ENCODE measurements at places on chromosomes 2 and 18.

GRCh38 chr18:50231621-50232020, 34.7 kb downstream of the CFAP53 start:
- DNase-seq = no peak

DNA sequence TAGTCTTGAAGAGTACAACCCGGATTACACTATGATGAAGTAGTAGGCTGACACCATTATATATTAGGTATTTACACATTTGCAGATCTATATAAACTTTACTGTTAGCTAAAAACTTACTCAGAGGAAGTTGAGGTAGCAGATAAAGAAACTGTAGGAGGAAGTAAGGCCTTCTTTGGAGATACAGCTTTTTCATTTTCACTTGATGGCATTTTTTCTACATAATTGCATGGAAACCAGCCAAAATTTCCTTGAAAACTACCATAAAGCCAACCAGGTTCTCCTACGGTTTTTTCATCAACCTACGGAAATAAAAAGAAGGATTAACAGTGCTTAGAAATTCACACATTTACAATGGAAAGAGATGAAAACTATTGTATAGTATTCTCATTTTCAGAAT, 86.6 kb downstream of the FAM228A start:
- DNase-seq = no peak

DNA sequence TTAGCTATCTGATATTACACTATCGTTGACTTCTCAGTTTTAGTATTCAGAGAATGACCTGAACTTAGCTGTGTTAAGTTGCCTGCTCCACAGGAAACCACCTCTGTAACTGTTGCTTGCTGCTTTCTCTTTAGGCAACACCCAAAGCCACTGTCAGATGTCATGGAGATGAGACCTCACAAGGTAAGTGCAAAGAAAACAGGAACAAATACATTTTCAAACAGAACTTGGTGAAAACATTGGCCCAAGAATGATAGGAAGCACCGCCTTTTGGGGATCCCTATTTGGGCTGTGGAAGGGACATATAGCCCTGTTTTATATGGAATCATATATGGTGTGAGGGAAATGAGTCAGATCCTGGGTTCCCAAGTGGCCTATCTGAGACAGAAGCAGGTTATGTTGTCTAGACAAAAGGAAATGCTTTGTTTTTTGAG, 143.4 kb downstream of the UBE2E3 start:
- no peak for DNase-seq

DNA sequence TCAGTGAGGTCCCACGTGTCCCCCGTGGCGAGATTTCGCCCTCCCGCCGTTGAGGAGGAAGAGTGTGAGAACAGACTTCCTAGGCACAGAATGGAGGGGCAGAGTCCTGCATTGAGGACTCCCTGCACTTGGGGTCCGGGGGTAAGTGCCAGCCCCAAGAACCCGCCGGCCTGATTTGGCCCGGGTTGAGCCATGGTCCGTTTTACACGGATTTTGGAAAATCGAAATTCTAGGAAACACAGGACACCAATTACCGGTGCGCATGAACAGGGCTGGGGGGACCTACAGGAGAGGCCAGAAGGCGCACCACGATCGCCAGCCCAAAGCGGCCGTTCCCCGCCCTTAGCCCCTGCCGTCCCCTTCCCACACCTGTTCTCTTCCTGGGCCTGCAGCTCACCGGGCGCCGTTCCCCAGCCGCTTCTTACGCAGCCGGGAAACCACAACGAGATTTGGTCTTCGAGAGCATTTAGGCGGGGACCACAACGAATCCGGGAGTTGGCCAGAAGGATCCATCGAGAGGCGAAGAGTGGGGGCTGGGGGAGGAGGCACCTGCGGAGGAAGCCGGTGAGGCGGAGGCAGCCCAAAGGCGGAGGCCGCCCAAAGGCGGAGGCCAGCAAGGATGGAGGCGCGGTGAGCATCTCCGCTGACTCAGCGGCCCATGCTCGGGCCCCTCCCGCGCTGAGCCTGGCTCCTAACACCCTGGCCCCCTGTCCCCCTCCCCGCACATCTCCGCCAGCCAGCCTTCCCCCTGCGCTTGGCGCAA, 464 bp upstream of the TLX2 start:
- no peak for DNase-seq

- no peak for DNase-seq
Measured at GRCh38 chr2:102010902-102011301, 19.1 kb downstream of the IL1R2 start.

- DNase-seq = no peak
Measured at GRCh38 chr2:67528320-67528719, 131.2 kb downstream of the ETAA1 start.

- DNase-seq = no peak
Measured at GRCh38 chr2:80074321-80075070, 230.1 kb downstream of the LRRTM1 start.

GRCh38 chr2:217839750-217840107, 163.1 kb downstream of the TNS1 start:
- DNase-seq = no peak

- no peak for DNase-seq
Measured at GRCh38 chr2:48709096-48710034, 46.2 kb downstream of the LHCGR start.

GRCh38 chr2:25112113-25112512, 56.3 kb downstream of the POMC start:
- no peak for DNase-seq

DNA sequence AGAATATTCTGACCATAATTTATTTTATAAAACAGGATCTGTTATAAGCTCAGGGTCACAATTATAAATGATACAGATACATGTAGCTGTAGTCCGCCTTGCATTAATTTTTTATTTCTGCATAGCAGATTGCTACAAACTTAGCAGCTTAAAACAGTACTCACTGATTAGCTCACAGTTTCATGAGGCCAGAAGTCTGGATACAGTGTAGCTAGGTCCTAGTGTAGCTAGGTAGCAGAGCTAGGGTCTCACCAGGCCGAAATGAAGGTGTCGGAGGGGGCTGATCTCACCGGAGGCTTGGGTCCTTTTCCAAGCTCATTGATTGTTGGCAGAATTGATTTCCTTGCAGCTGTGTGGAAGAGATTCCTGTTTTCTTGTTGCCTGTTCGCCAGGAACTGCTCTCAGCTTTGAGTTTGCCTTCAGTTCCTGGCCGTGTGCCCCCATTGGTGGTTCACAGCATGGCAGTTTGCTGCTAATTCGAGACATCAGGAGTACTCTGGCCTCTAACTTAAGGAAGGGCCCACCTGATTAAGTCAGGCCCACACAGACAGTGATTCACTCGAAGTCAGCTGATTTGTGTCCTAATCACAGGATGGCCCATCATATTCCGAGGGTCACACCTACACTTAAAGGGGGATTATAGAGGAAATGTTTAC, 18.4 kb downstream of the NAPG start:
- DNase-seq = no peak

- DNase-seq = no peak
Measured at GRCh38 chr2:8976442-8977259, 26.8 kb downstream of the MBOAT2 start.

- no peak for DNase-seq
Measured at GRCh38 chr2:210477496-210477895, 937 bp upstream of the LANCL1 start.

- no peak for DNase-seq
Measured at GRCh38 chr2:37619959-37620300, 51.5 kb downstream of the CDC42EP3 start.

- no peak for DNase-seq
Measured at GRCh38 chr2:128536925-128537620, 218.4 kb upstream of the HS6ST1 start.

DNA sequence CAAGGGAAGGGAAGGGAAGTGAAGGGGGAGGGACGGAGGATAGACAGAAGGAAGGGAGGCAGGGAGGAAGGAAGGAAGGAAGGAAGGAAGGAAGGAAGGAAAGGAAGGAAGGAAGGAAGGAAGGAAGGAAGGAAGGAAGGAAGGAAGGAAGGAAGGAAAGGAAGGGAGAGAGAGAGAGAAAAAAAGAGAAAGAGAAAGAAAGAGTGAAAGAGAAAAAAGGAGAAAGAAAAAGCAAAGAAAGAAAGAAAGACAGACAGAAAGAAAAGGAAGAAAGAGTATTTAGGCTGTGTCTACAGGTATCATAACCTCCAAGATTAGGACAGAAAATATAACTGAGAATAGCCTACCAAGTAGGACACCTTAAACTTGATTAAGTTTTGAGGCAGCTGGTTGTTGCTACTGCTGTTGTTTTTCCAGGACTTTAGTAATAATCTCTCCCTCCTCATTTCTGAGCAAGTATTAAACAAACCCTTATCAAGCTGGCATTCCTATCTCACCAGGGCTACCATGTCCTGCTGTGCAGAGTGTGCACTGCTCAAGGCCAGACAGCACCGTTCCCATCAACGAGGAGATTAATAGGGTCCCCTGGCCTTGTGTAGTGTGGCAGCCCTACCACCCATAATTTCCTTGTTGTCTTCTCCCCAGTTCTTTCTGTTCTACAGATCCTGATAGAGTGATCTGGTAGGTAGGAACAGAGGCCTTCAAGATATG, 90.5 kb upstream of the FHL2 start:
- no peak for DNase-seq

GRCh38 chr2:181125359-181125758, 145.0 kb downstream of the UBE2E3 start:
- DNase-seq = no peak

DNA sequence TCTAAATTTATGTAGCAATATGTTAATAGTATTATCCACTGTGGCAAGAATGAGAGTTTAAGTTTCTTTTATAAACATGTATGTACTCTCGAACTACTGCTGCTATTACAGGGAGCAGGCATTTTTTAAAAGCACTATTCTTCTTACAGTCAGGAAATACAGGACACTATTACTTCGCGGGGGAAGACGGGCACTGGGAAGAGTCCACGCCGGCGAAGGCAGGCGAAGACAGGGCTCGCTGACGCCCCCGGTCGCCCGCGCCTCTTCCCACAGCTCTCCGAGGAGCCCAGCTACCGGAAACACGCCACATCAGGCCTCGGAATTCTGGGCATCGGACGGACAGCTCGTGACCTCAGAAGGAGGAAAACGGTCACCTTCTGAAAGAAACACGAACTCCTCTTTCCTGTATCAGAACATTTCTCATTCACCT, 90.2 kb downstream of the FAM161A start:
- DNase-seq = peak; percentile 81

GRCh38 chr2:47008381-47009252, 93.0 kb upstream of the MCFD2 start:
- DNase-seq = peak; percentile 80

DNA sequence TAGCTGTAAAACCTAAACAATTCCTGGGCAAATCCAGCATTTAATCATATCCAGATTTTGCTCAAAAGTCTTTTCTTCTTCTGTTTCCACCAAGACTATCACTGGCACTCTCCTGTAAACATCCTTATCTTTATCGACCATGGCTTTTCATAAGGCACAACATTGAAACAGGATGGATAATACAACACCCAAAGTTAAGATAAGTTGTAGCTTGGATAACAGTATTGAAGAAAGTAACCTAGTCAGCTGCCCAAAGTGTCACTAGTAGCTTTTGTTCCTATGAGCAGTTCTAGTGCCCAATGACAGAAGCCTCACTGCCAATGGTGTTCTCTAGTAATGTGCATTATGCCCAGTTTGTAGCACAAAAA, 22.3 kb downstream of the CCBE1 start:
- no peak for DNase-seq

GRCh38 chr2:191666732-191667131, 11.2 kb upstream of the NABP1 start:
- DNase-seq = no peak

- no peak for DNase-seq
Measured at GRCh38 chr2:178374865-178375264, 76.1 kb downstream of the PRKRA start.

GRCh38 chr18:21865043-21865442, 124.5 kb downstream of the MIB1 start:
- DNase-seq = no peak

DNA sequence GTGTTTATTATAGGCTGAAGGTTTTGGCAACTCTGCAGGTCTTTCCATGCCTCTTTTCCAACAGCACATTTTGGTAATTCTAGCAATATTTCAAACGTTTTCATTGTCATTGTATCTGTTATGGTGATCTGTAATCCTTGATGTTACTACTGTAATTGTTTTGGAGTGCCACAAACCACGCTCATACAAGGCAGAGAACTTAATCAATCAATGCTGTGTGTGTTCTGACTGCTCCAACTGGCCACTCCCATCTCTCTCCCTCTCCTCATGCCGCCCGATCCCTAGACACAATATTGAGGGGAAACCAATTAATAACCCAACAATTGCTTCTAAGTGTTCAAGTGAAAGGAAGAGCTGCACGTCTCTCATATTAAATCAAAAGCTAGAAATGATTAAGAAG, 32.9 kb downstream of the HDLBP start:
- no peak for DNase-seq

DNA sequence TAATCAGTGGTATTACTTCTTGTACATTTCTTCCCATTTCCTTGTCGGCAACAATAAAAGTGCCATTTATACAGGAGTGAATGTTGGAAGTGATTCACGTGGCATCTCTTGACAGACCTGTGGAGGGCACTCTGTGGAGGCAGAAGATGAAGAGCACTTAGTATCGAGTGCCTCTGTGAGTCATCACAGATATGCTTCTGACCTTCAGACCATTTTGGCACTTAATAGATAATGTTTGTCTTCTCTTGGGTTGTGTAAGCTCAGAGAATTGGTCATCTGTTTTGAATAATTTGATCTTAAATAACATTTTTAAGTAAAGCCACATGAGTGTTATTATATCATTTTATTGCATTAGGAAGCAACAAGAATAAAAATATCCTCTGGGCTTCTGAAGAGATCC, 305.5 kb downstream of the PTPRM start:
- DNase-seq = no peak

DNA sequence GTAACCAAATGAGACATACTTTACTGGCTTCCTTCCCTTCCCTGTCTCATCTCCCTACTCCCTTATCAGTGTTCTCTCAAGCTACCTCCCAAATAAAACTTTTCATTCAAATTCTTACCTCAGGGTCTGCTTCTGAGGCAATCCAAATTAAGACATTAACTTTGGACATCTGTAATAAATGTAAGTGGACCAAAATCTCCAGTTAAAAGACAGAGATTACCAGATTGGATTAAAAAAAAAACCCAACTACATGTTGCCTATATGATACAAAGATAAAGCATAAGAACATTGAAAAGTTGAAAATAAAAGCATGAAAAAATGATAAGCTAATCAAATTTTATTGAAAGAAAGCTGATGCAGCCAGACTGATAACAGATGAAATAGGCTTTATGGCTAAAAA, 58.8 kb upstream of the ST3GAL5 start:
- no peak for DNase-seq

DNA sequence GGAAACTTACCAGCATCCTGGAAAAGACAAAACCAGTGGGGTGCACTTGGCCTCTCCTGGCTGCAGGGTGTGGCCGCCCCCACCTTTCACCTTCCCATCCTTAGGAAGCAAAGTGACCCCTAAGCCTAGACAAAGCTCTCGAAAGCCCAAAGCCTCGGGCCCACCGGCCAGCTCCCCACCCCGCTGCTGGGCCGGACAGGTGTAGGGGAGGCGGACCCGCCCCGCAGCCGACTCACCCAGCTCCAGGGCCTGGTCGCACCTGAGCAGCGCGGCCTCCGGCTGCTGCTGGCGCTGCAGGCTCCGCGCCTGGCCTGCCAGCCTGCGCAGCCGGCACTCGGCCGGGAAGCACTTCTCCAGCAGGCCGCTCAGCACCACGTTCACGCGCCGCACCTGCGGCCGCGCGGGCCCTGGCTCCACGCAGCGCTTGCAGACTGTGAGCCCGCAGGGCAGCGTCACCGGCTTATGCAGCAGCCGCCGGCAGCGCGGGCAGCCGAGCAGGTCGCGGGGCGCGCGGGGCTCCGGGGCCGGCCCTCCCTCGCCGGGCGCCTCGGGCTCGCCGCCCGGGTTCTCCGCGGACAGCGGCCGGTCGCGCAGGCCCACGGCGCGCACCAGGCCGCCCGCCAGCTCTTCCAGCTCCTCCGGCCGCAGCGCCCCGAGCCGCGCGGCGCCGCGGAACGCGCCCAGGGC, 979 bp downstream of the LONRF2 start:
- DNase-seq = no peak

Measured in anterior cingulate cortex (tissue), 58 donors.